ENCODE measurements at places on chromosomes 4 and X.
A peak's percentile ranks its signal among the peaks of the same experiment; 100 is the strongest.

- DNase-seq = no peak
Observed at GRCh38 chr4:113826421-113826820, 64.9 kb upstream of the CAMK2D start.

DNA sequence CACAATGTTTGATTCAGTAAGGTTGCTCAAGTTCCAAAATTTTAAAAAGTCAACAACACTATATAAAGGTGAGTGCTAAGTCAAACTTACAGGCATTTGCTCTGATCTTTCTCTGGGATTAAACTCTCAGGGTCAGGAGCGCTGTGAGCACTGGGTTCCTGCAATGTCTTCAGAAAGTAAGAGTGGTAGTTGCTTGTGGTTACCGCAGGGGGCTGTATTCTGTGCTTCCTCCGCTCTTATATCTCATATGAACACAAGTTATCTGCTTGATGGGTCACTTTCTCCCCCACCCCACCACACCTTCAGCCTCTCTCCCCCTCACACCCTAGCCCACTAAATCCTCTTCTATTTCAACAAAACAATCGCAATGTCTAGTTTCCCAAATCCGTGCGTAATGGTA is 116.4 kb upstream of the IGSF1 start:
- no peak for DNase-seq

DNA sequence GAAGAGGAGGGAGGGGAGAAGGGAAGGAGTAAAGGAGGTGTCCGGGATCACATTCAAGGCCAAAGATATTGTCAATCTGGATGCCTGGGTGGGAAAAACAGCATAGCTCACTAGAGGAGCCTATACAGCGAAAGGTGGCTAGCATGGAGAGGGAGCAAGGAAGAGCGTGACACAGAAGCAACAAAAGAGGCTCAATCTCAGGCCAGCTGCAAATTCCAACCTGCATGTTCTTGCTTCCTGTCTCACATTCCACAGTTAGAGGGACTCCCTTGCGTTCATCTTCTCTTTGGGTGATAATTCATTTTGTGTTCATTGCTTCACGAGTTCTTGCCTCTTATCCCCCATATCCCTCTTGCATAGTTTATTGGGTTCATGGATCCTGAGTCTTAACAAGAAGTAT is 3.0 kb upstream of the CLNK start:
- DNase-seq = no peak

GRCh38 chr4:3174371-3175338 is 74.3 kb upstream of the MSANTD1 start:
- DNase-seq = no peak

DNA sequence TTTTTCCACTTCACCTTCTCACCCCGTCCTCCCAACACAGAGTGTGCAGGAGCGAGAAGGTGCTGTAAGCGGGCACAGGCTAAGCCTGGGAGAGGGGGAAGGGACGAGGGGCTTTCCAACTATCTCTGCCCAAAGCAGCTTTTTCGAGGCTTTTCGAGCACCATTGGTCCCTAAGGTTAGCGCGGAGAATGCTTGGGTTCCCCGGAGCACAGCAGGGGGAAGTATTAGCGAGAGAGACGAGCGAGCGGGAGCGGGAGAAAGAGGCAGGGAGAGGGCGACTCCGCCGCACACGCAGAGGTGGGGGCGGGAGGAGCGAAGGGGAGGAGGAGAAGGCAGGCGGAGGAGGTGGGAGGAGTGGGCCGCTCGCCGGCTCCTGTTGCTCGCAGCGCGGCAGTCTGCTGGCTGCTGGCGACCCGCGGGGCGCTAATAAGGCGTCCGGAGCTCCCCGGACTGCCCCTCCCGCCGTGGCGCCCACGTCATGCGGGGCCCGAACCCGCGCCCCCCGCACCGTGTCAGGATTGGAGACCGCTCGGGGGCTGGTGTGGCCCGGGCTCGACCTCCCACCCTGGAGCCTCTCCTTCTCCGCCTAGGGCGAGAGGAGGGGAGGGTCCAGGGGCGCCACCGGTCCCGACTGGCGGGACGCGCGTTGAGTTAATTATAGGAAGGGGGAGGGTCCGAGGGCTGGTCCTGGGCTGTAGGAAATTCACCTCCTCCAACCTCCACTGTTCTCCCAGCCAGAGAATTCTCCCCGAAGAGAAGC is at the start of gene ADAMTS3:
Gene ADAMTS3, minus strand, starts transcription at position 263 of the 760 bp plus-strand sequence. CDS start 459 bp downstream, outside the sequence.
- peak; percentile 86 for DNase-seq

GRCh38 chrX:14508025-14508690 is 21.2 kb upstream of the GLRA2 start:
- no peak for DNase-seq

GRCh38 chr4:125191232-125191631 is 123.5 kb upstream of the FAT4 start:
- peak; percentile 2 for DNase-seq
